ENCODE measurements at places on chromosomes 12 and 14.

DNA sequence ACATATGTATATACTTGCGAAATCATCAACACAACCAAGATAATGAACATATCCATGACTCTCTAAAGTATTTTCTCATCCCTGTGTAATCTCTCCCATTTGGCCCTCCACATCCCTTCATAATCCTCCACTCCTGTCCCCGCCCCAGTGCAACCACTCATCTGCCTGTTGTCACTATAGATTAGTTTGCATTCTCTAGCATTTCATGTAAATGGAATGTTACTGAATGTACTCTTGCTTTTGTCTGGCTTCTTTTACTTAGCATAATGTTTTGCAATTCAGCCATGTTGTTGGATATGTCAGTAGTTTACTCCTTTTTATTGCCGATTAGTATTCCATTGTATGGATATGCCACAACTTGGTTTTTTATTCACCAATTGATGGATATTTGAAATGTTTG is 99.1 kb downstream of the BICD1 start:
- no peaks in the 10 kb centered on the region for H3K27me3 ChIP-seq
- DNase-seq: no peak
- peaks cover 6% of the 10 kb centered on the region for H3K4me1 ChIP-seq
- H3K27ac ChIP-seq: peak overlapping the region; percentile 21

GRCh38 chr12:58310809-58311622 is 369.6 kb downstream of the ATP23 start:
- no peaks in the 10 kb centered on the region for H3K4me1 ChIP-seq
- no peak overlapping the region for H3K4me3 ChIP-seq
- H3K36me3 ChIP-seq: no peaks in the 10 kb centered on the region
- H3K27ac ChIP-seq: no peak overlapping the region
- H3K27me3 ChIP-seq: peaks cover 11% of the 10 kb centered on the region

- peaks cover 16% of the 10 kb centered on the region for H3K4me1 ChIP-seq
- peaks cover 4% of the 10 kb centered on the region for H3K27me3 ChIP-seq
- no peaks in the 10 kb centered on the region for H3K36me3 ChIP-seq
- peak overlapping the region; percentile 81 for H3K4me3 ChIP-seq
These were observed 349 bp downstream of the CDC42BPB start for GRCh38 chr14:103057028-103057371.

- no peak overlapping the region for H3K4me3 ChIP-seq
- no peaks in the 10 kb centered on the region for H3K4me1 ChIP-seq
- DNase-seq: no peak
- H3K27me3 ChIP-seq: peaks cover 42% of the 10 kb centered on the region
- no peak overlapping the region for H3K27ac ChIP-seq
- no peaks in the 10 kb centered on the region for H3K36me3 ChIP-seq
These were observed 47.6 kb upstream of the ASPG start for GRCh38 chr14:104037903-104038302.

GRCh38 chr14:100034961-100035500 is 30.2 kb upstream of the EVL start:
- H3K27me3 ChIP-seq: no peaks in the 10 kb centered on the region
- no peak for DNase-seq
- no peak overlapping the region for H3K27ac ChIP-seq
- H3K4me3 ChIP-seq: no peak overlapping the region

DNA sequence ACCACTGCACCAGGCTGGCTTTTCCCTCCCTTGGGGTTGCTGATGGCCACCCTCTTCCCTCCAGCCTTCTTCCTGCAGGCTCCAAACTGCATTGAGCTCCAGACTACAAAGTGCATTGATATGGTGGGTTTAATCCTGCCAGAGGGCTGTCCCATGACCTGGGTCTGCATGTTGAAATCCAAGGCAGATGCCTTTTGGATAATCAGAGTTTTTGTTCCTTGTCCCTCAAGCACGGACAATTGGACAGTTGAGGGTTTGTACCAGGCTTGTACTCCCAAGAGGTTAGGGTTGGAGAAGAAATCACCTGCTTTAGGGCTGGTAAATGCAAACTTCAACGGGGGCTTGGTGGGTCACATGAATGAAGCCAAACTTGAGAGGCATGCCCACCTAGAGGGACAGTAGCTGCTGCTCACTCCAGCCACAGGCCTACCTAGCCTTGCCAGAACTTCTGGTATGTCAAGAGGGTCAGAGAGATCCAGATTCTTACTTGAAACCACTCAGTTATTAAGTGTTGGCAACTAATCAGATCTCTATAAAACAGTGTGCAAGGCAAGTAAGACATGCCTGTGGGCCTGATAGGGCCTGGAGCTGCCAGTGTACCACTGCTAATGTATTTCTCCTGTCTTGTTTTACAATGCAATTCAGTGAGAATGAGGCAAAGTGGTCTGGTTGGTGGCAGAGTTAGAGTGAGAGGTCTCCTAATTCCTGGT is 21.7 kb upstream of the KRT83 start:
- H3K27me3 ChIP-seq: peaks cover 17% of the 10 kb centered on the region
- H3K4me3 ChIP-seq: no peak overlapping the region

DNA sequence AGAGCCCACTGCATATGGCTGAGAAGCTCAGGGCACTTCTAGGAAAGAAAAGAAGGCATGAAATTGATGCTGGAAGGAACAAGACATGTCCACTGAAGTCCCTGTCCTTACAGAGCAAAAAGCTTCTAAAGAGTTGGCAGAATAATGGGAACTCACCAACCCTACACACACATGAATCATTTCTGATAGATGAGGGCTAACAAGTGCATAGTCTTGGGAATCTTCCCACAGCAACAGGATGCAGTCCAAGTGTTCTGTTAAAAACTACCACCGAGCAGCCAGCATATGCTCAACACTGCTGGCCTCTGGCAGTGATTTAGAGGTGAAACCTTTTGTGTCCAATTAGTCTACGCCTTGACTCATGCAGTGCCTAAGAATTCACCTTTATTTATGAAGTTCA is 44.8 kb downstream of the RHOJ start:
- H3K27me3 ChIP-seq: peaks cover 8% of the 10 kb centered on the region
- H3K36me3 ChIP-seq: no peaks in the 10 kb centered on the region
- no peak overlapping the region for H3K4me3 ChIP-seq
- DNase-seq: no peak
- no peaks in the 10 kb centered on the region for H3K4me1 ChIP-seq

DNA sequence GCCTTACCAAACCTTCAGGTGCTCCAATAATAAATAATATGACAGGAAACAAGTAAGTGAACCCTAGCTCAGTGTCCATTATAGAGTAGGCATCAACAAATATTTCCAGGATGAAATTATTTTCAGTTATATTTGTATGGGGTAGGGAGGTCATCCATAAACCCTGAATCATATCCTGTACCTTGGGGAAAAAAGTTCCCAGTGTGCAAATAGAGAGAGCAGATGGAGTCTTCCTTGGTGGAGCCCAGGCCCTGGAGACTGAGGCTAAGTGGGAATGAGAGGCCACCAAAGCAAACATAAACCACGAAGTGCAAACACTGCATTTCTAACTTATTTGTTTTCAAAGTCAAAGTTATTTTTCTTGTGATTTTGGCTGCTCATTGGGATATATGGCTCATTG is 8.5 kb upstream of the ERP27 start:
- H3K36me3 ChIP-seq: peaks cover 80% of the 10 kb centered on the region
- peak overlapping the region; percentile 92 for H3K27ac ChIP-seq
- H3K27me3 ChIP-seq: no peaks in the 10 kb centered on the region
- no peak overlapping the region for H3K4me3 ChIP-seq
- no peak for DNase-seq
- H3K4me1 ChIP-seq: peaks cover 67% of the 10 kb centered on the region

GRCh38 chr12:115491511-115492250 is 785.8 kb downstream of the MED13L start:
- no peak overlapping the region for H3K27ac ChIP-seq
- no peaks in the 10 kb centered on the region for H3K4me1 ChIP-seq
- no peak for DNase-seq
- no peak overlapping the region for H3K4me3 ChIP-seq

DNA sequence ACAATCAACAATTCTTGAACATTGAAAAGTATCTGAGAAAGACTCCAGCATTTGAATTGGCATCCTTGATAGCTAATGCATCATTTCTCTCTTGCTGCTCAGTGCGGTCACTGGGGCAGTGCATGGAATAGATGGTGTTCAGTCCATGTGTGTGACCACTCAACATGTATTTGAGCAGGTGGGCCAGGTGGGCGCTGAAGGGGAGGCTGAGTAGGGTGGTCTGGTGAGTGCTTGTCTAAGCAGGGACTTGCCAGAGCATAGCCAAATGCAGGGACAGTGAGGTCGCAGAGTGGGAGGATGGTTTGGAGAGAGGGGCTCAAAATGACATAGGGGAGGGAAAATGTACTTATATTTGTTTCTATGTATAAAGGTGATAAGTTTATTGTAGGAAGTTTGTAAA is 409.0 kb downstream of the TMEM121 start:
- peaks cover 2% of the 10 kb centered on the region for H3K36me3 ChIP-seq
- no peak overlapping the region for H3K4me3 ChIP-seq
- H3K4me1 ChIP-seq: peaks cover 8% of the 10 kb centered on the region
- no peak for DNase-seq
- H3K27ac ChIP-seq: peak overlapping the region; percentile 54

DNA sequence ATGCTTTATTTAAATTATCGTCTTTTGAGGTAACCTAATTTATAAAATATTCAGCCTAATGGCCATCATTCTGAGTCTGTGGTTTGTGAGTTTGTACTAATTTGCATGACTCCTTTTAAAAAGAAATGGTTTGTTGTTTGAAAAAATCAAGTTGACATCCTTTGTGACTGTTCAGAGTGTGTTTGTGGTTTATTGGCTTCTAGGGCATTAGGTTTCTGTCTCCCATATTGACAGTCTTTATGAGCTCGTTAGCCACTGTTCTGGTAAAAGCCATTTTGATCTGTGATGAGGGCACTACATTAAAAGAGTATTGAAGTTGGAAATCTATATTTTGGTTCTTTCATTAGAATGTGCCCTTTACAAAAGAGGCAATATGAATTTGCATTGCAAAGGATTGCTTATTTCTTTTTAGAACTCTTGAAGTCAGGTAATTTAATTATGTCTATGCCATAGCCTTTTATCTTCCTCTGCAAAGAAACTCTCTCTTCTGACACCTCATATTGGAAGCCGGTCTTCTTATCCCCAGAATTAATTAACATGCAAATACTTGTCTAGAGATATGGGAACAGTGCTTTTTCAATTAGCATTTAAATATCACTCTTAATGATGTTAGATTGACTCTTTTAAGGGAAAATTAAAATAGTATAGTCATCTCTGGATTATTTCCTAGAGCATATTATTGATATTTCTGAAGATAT is 95.0 kb downstream of the CRADD start:
- H3K27me3 ChIP-seq: no peaks in the 10 kb centered on the region
- no peak overlapping the region for H3K27ac ChIP-seq
- peaks cover 8% of the 10 kb centered on the region for H3K36me3 ChIP-seq
- H3K4me3 ChIP-seq: no peak overlapping the region

- DNase-seq: no peak
- H3K27ac ChIP-seq: no peak overlapping the region
- no peaks in the 10 kb centered on the region for H3K4me1 ChIP-seq
- no peaks in the 10 kb centered on the region for H3K27me3 ChIP-seq
These were observed 114.4 kb downstream of the SPTSSA start for GRCh38 chr14:34347683-34348082.

DNA sequence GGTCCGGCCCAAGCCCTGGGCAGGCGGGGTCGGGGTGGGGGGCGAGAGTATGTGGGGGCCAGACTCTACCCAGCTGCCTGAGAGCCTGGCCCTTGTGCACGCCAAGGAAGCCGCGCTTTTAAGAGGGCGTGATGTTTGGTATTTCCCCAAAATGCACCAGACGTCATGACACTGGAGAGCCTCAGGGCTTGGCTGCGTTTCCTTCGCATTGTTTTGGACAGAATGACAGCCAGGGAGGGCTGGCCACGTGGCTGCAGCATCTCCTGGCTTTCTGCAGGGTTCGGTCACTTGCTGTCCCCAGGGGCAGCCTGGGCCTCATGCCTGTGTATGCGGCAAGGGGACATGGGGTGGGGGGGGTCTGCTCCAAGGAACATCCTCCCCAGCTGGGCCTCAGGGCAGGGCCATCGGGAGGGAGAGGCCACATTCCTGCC is 16.1 kb upstream of the NUDT14 start:
- H3K27ac ChIP-seq: peak overlapping the region; percentile 31
- peak overlapping the region; percentile 37 for H3K4me3 ChIP-seq
- peaks cover 54% of the 10 kb centered on the region for H3K4me1 ChIP-seq
- H3K27me3 ChIP-seq: peaks cover 45% of the 10 kb centered on the region

DNA sequence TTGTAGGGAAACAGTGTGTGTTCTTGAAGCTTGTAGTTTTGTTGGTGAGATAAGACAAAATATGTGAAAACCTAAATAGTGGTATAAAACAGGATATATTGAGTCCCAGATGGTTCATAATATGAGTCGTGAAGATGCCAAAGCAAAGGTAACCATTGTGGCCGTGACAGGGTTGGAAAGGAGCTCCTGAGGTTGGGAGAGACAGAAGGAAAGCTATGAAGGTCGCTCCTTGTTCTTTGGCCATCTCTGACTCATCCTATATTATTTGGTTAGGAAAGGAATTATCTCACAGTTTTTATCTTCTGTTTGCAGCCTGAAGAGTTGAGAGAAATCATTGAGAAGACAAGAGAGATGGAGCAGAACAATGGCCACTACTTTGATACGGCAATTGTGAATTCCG is 27.1 kb downstream of the ATP6V1D start:
- H3K4me1 ChIP-seq: no peaks in the 10 kb centered on the region
- no peak overlapping the region for H3K4me3 ChIP-seq
- peaks cover 29% of the 10 kb centered on the region for H3K36me3 ChIP-seq
- H3K27me3 ChIP-seq: no peaks in the 10 kb centered on the region
- DNase-seq: no peak

- H3K36me3 ChIP-seq: peaks cover 1% of the 10 kb centered on the region
- no peak overlapping the region for H3K4me3 ChIP-seq
- no peak for DNase-seq
- H3K27ac ChIP-seq: no peak overlapping the region
These were observed 23.6 kb downstream of the ABCB9 start for GRCh38 chr12:122942637-122943036.

DNA sequence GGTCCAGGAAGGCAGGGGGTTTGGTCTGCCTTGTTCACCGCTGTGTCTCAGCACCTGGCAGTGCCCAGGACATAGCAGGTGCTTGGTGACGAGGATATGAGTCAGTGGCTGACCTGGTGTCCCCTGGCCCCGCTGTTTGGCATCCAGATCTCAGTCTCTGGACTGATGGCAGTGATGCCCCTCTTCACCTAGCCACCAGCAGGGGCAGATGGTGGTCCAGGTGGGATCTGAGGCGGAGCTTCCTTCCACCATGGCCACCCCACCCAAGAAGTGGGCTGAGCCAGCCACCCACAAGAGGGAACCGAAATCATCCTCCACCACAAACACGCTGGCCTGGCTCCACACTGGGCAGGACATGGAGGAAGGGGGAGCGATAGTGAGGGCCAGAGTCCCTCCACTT is 16.1 kb upstream of the SH2B3 start:
- no peak overlapping the region for H3K27ac ChIP-seq
- no peak for DNase-seq
- peaks cover 11% of the 10 kb centered on the region for H3K4me1 ChIP-seq
- no peak overlapping the region for H3K4me3 ChIP-seq
- peaks cover 4% of the 10 kb centered on the region for H3K27me3 ChIP-seq

GRCh38 chr12:77299910-77300669 is 234.7 kb upstream of the E2F7 start:
- no peak overlapping the region for H3K27ac ChIP-seq
- no peaks in the 10 kb centered on the region for H3K36me3 ChIP-seq
- no peaks in the 10 kb centered on the region for H3K4me1 ChIP-seq
- no peaks in the 10 kb centered on the region for H3K27me3 ChIP-seq
- no peak for DNase-seq
- no peak overlapping the region for H3K4me3 ChIP-seq
